ENCODE measurements at places on chromosomes 1 and 21. TPM values are rescaled to one million over a fixed set of nuclear protein-coding genes. Genes with fewer than 3 reads are reported as not detected.

DNA sequence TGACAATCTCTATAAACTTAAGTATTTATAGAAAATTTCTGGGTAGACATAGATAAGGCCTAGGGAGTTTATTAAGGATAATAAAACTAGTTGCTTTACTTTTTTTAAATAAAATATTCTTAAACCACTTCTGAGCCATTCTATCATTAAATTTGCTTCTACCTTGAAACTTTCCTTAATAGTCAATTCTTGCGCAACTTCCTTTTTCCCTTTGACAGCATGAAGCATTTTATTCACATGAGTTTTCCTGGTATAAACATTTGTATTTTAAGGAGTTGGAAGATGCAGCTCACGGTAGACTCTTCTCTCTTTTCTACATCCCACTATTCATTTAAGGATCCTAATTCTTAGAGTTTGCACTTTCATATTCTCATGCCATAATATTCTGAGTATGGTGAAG, 75.8 kb upstream of the DPH5 start:
- H3K4me3 ChIP-seq: no peak overlapping the region
- DNase-seq: no peak
- H3K4me1 ChIP-seq: no peaks in the 10 kb centered on the region

SUSD4 gene
- 2.2 TPM for total RNA-seq

GRCh38 chr1:63917571-63918417, 144.0 kb downstream of the ROR1 start:
- no peaks in the 10 kb centered on the region for H3K27me3 ChIP-seq
- no peak overlapping the region for H3K27ac ChIP-seq
- no peaks in the 10 kb centered on the region for H3K36me3 ChIP-seq
- peaks cover 18% of the 10 kb centered on the region for H3K4me1 ChIP-seq
- H3K4me3 ChIP-seq: no peak overlapping the region

DNA sequence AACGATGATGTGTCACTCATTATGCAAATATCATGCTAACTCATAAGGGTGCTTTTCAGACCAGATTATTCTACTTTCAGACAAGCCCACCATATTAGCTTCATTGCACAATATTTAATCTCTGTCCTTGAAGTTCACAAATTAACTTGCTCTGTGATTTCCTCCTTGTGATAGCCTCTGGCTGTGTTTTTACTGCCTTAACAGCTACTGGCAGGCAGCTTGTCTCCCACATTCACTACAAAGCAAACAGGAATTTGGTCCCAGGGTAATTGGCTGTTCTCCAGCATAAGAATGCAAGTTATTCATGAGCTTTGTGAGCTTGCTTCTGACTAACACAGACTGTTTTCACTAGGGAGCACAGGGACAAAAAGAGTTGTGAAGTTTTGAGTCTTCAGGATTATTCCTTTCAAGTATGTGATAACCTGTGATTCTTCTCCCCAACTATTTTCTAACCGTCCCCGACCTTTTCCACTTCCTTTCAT, 87.9 kb upstream of the HMCN1 start:
- H3K4me1 ChIP-seq: peaks cover 15% of the 10 kb centered on the region
- H3K27me3 ChIP-seq: no peaks in the 10 kb centered on the region
- peak overlapping the region; percentile 4 for H3K4me3 ChIP-seq
- H3K27ac ChIP-seq: peak overlapping the region; percentile 2
- H3K36me3 ChIP-seq: no peaks in the 10 kb centered on the region

CCDC27 gene
- not detected for total RNA-seq

DNA sequence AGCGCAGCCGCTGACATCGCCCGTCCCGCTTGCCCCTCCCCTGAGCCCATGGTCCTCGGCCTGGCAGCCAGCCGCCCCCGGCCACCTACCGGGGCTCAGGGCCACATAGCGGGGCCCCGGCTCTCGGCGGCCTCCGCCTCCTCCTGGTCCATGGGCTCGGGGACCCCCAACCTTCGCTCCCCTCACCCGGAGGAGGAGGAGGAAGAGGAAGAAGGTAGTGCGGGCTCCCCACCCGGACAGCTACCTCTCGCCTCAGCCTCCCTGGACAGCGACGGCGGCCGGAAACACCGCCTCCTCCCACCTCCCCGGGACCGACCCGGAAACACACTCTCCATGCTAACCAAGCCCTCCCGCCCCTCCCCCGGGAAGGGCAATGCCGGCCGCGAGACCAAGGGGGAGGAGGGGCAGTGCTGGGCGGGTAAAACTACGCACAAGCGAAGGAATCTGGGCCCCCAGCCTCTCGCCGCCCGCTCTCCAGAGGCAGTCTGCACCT, at the start of gene KIAA0319L:
Gene KIAA0319L (minus strand): TSS at position 286 of the 493 bp plus-strand sequence. CDS start 2,912 bp downstream, outside the sequence.
- peaks cover 19% of the 10 kb centered on the region for H3K36me3 ChIP-seq
- no peaks in the 10 kb centered on the region for H3K27me3 ChIP-seq
- H3K4me1 ChIP-seq: peaks cover 39% of the 10 kb centered on the region
- DNase-seq: peak; percentile 96
- peak within 1 kb of the TSS; percentile 97 for H3K4me3 ChIP-seq

GRCh38 chr1:172211221-172211620, 209.3 kb upstream of the C1orf105 start:
- H3K4me1 ChIP-seq: no peaks in the 10 kb centered on the region
- H3K36me3 ChIP-seq: no peaks in the 10 kb centered on the region
- DNase-seq: no peak

SPRR1A gene
- not detected for total RNA-seq

DNA sequence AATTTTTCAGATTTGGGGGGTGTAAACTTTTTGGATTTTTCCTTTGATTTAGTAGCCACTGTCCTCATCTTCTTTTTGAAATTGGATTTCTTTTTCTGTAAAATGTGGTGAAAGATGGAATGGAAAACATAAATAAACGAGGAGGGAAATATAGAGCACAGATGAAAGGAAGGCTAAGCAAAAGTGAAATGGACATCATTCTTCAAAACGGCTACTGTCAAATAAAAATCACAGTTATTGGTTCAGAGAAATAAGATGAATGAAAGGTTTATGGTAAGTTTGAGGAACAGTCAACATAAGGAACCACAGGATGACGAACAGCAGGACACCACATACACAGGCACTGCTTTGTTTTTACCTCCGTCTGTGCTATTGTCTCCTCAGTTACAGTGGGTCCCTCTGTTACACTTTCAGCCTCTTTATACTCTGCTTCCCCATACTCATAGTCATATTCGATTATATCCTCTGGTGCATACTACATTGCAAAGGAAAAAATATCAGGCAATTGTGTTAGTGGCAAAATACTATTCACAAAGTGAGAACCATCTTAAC, 82.4 kb downstream of the COL11A1 start:
- no peak overlapping the region for H3K27ac ChIP-seq
- DNase-seq: no peak
- no peaks in the 10 kb centered on the region for H3K27me3 ChIP-seq
- H3K36me3 ChIP-seq: no peaks in the 10 kb centered on the region

TMEM269 gene
- total RNA-seq: not detected

B4GALT2 gene
- 23.8 TPM for total RNA-seq

DNA sequence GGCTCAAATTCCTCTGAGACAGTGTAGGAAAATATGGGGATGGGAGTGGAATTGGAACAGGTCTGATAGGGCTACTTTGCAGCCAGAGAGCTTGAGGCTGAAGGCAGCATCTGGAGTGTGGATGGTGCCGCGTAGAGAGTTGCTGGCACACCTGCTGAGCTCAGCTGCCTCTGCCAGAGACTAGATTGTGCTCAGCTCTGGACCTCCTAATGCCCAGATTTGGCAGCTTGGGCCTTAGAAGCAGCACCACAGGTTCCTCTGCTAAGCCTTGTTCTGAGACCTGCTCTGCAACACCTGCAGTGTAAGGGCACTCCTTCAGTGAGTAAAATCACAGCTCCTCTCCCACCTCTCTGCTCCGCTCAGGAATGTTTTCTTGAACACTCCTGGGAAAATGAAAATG, 23.3 kb downstream of the ACOT11 start:
- no peaks in the 10 kb centered on the region for H3K27me3 ChIP-seq
- no peak overlapping the region for H3K4me3 ChIP-seq
- no peaks in the 10 kb centered on the region for H3K36me3 ChIP-seq

DNA sequence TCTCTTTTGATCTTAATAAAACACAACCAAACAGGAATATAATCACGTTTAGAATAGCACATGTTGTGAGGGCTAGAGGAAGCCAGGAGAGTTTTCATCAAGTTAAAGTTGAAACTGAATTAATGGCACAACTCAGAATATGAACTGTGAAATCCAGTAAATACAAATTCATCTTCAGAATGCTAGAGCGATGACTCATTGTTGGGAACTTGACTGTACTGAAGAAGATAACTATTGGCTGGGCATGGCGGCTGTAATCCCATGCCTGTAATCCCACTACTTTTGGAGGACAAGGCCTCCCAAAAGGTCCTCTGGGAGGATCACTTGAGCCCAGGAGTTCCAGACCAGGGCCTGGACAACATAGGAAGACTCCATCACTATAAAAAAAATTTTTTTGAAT, 8.8 kb downstream of the SYF2 start:
- no peak for DNase-seq
- no peak overlapping the region for H3K27ac ChIP-seq
- H3K36me3 ChIP-seq: peaks cover 91% of the 10 kb centered on the region
- H3K4me3 ChIP-seq: no peak overlapping the region
- no peaks in the 10 kb centered on the region for H3K4me1 ChIP-seq
- H3K27me3 ChIP-seq: no peaks in the 10 kb centered on the region

OTUD7B gene
- 35.3 TPM for total RNA-seq

INKA2 gene
- total RNA-seq: 13.3 TPM

GRCh38 chr21:29125191-29125590, 5.3 kb upstream of the MAP3K7CL start:
- H3K4me1 ChIP-seq: no peaks in the 10 kb centered on the region
- H3K27ac ChIP-seq: no peak overlapping the region
- no peak for DNase-seq
- no peaks in the 10 kb centered on the region for H3K27me3 ChIP-seq
- no peak overlapping the region for H3K4me3 ChIP-seq
- H3K36me3 ChIP-seq: no peaks in the 10 kb centered on the region

DNA sequence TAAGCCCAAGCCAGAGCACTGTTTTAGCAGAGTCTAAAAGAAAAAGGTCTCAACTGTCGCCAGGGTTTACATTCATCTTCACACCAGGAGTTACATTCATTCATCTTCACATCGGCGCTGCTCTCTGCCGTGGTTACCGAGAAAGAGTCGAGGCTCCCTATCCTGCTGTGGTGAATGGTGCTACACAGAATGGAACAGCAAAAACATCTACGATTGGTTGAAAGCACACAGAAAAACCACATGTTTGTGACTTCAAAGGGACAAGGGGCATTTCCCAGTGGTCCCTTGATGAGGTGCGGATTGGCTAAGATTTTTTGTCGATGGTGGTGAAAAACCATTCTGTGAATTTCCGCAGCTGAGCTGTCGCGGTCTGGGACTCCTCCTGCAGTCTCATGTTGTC, 231.1 kb downstream of the SIPA1L2 start:
- DNase-seq: no peak
- H3K27me3 ChIP-seq: no peaks in the 10 kb centered on the region
- no peak overlapping the region for H3K4me3 ChIP-seq
- H3K4me1 ChIP-seq: no peaks in the 10 kb centered on the region

- H3K36me3 ChIP-seq: peaks cover 33% of the 10 kb centered on the region
- H3K4me1 ChIP-seq: peaks cover 24% of the 10 kb centered on the region
- peaks cover 4% of the 10 kb centered on the region for H3K27me3 ChIP-seq
- H3K27ac ChIP-seq: peak overlapping the region; percentile 94
- H3K4me3 ChIP-seq: peak overlapping the region; percentile 79
Measured at GRCh38 chr21:26844258-26845065, 747 bp downstream of the ADAMTS1 start.

- H3K36me3 ChIP-seq: peaks cover 100% of the 10 kb centered on the region
- no peak overlapping the region for H3K27ac ChIP-seq
- no peak overlapping the region for H3K4me3 ChIP-seq
- no peaks in the 10 kb centered on the region for H3K4me1 ChIP-seq
- DNase-seq: no peak
Measured at GRCh38 chr1:155920717-155921116, 9.6 kb upstream of the RIT1 start.

- DNase-seq: no peak
- no peak overlapping the region for H3K27ac ChIP-seq
- no peaks in the 10 kb centered on the region for H3K27me3 ChIP-seq
- H3K4me1 ChIP-seq: no peaks in the 10 kb centered on the region
Measured at GRCh38 chr1:157678721-157679120, 21.8 kb downstream of the FCRL3 start.

GPR161 gene
- 14.5 TPM for total RNA-seq

CRABP2 gene
- 1.4 TPM for total RNA-seq

GRCh38 chr1:155167166-155168104, 5.7 kb downstream of the KRTCAP2 start:
- H3K36me3 ChIP-seq: peaks cover 30% of the 10 kb centered on the region
- H3K27ac ChIP-seq: peak overlapping the region; percentile 75
- H3K27me3 ChIP-seq: no peaks in the 10 kb centered on the region
- H3K4me3 ChIP-seq: peak overlapping the region; percentile 11
